ENCODE measurements at places on chromosomes 2 and 18. TPM values are rescaled to one million over a fixed set of nuclear protein-coding genes. Genes with fewer than 3 reads are reported as not detected.

The EGR4 gene
- total RNA-seq: 0.33 TPM

The ITGB6 gene
- 0.66 TPM for total RNA-seq

The RUFY4 gene
- total RNA-seq: 0.09 TPM

The TTL gene
- total RNA-seq: 41.0 TPM

The METAP1D gene
- total RNA-seq: 3.0 TPM

The INHBB gene
- total RNA-seq: 23.3 TPM

The TWIST2 gene
- 8.2 TPM for total RNA-seq

The SULT1C3 gene
- not detected for total RNA-seq

The IL1R1 gene
- 35.7 TPM for total RNA-seq
